ENCODE measurements at places on chromosomes 5 and 9.

- no peak for DNase-seq
These were observed 3.1 kb downstream of the RAB14 start for GRCh38 chr9:121198512-121199042.

DNA sequence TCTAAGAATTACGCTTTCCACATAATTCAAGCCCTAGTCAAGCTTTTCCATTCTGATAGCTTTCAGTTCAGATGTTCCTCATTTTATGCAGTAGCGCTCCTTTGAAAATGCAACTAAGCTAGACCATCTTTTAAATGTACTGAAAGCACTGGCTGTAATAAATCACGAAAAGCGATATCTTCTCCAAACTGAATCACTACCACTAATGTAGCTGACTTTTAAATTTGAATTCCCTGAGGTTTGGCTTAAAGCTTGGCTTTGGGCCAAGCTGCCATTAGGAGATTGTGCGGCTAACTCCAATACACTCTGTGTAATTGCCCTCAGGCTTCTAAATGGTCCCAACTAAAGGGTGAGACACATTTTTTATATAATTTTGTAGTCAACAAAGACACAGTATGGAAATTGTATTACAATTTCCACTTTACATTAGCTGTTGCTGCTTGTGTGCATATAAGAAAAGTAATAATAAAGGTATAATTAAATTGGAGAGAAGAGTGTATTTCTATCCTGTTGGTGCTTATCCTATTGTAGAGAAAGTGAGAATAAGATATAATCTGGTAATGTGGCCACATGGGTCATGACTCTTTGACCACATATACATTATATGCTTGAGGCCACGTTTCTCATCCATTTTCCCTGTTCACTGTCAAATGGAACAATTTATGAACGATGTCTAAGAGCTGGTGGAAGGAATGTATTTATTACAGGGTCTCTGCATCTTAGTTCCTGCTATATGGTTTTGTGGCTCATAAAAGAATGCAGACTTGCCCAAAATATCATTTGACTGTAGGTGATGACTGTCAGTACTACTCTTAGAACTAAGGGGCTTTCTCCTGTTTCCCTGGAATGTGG lies 118.7 kb upstream of the TAF11L2 start:
- no peak for DNase-seq

GRCh38 chr5:31981361-31981945 lies 192.7 kb downstream of the GOLPH3 start:
- DNase-seq: no peak

DNA sequence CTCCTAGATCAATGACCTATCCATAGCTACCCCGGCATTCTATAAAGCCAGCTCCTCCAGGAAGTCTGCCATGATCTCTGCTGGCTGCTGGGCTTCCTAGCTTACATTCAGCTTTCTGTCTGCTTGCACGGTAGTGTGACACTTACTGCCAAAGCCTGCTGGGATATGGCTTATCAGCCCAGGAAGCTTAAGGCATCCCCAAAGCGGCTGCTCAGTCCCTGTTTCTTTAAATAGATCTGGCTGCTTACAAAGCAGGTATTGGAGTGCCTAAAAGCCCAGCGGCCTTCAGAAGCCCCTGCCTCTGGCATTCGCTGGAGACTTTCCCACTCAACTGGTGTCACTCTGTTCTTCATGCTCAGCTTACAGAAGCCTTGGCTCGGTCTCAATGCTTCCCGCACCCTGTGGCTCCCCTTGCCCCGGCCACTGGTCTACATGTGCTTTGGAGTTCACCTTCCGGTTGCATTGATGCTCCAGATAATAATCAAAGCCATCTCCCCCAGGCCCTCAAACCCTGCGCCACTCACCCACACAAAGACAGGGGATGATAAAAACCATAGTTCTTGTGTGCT lies 31.3 kb upstream of the STRBP start:
- no peak for DNase-seq

GRCh38 chr9:94805585-94805984 lies 79.1 kb downstream of the AOPEP start:
- no peak for DNase-seq

- no peak for DNase-seq
These were observed 131.0 kb upstream of the ITGA1 start for GRCh38 chr5:52656569-52657246.

DNA sequence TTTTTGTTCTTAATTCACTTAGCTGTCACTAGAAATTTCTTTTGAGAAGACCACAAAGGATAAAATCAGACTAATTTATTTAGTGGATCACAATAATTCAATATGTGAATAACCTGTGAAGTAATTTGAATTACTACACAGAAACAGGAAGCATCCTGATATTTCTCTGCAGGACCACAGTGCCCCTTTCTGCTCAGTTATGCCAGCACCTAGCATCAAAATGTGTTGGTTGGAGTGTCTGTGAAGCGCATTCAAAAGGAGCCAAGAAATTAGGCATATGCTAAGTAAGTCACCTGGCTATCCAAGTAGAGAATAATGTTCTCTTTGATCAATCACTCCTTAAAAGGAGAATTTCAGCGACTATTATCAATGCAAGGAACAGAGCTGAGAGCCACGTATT lies 187.5 kb downstream of the SLC12A2 start:
- no peak for DNase-seq

GRCh38 chr5:19352120-19352519 lies 635.9 kb downstream of the CDH18 start:
- DNase-seq: no peak

DNA sequence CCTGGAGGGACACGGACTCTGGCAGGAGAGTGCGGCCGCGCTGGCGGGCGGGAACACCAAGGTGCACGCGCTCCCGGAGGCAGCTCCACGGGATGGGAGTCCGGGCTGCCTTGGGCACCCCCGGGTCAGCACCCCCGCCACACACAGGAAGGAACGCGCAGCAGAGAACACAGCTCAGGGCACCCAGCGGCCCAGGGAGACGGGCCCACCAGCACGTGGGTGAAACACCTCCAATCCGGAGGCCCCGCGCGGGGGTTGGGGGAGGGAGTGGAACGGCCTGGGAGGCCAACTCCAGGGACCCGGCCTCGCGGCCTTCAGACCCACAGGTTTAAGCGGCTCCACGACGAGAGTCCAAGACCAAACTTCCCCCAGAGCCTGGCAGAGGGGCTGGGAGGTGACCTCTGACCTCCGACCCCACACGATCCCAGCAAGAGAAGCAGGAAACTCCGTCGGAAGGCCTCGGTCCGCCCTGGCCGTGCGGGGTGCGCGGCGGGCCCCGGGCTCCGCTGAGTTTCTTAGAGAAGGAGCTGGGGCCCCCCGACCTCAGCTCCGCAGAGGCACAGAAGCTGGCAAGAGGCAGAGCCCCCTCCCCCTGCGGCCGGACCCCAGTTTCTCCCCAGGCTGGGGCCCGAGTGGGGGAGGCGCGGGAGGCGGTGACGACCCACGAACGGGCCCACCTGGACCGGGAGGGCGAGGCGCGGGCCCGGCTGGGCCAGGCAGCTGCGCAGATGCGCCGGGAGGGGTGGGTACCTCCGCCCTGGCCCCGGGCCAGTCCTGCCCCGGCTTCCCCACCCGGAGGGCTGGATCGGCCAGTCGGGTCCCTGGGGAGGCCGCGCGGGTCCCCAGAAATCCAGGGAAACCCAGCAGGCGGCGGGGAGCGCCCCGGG lies 851 bp downstream of the NACC2 start:
- no peak for DNase-seq

Measured in Kasumi-1 (cell line).